NCI-H187 treated with DMSO at 0.1 percent for 48 hours (cell line): ENCODE measurements at places on chromosomes 3 and 15.

DNA sequence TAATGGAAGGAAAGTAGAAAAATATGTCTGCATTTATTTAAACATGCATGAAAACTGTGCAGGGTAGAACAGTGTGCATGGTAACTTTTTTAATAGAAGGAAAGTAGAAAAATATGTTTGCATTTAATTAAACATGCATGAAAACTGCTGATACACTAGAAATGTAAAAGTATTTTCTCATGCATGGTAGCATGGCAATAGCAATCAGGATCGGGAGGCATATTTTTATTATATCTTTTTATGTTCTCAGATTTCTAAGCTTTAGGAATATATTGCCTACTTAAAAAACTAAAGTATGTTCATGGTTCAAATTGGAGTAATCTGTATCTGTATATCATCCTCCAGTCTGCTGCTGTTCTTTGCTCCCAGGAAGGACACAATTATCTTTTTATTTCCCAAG, 1468.9 kb upstream of the GBE1 start:
- no peak for DNase-seq

GRCh38 chr15:82272154-82272553, 9.5 kb downstream of the SAXO2 start:
- DNase-seq = no peak

DNA sequence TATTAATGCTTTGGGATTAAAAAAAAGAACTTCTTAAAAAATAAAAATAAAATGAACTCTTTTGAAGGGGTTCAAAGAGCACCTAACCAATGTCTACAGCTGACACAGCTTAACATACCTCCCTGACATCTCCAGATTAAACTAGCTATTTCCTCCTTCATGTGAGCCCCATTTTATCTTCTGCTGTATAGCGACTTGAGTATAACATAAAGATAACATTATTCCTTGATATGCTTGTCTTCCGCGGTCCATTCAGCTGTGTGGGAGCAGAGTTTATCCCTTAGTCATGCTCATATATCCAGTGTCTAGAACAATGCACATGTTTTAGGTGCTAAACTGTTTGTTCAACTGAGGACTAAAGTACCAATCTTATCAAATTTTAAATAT, 7.8 kb upstream of the CHRM5 start:
- DNase-seq = no peak

GRCh38 chr3:65953881-65954733, 84.6 kb downstream of the MAGI1 start:
- no peak for DNase-seq

GRCh38 chr3:76293856-76294255, 508.5 kb upstream of the ZNF717 start:
- no peak for DNase-seq

DNA sequence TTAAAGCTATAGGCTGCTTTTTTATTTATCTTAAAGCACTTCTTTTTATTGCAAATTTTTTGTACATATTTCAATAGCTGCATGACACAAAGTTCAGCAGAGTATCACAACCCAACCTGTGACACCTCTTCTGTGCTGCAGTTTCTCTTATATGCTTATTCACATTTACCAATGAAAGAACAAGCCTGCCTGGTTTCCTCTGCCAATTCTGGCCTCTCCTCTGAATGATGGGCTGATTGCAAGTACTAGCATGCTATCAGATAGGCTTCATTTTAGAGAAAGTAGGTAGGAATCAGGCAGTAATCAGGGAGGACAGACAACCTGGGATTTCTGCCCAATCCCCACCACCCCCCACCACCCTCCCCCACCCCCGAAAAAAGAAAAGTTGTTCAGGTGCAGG, 26.6 kb downstream of the ACKR4 start:
- no peak for DNase-seq

DNA sequence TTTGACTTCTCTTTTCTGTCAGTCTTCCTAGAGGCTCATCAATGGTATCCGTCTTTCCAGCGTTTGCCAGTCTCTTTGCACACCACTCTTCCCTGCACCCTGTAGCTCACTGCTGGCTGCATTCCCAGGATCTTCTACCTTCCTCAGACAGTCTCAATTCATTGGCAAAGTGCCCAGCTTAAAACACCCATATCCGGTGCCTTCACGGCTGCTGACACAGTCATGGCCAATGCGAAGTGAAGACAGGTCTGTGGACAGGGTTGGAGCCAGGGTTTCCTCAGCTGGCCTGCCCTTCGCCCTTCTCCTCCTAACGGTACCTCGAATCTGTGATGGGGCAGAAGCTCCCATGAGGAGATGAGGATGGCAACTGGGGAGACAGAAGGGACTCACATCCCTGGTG, 36.1 kb downstream of the PTH1R start:
- DNase-seq = no peak

GRCh38 chr15:39022532-39023305, 458.1 kb upstream of the RASGRP1 start:
- DNase-seq = no peak

GRCh38 chr15:41915255-41915994, 21.6 kb upstream of the SPTBN5 start:
- no peak for DNase-seq

- DNase-seq = no peak
These were observed 559.3 kb downstream of the MECOM start for GRCh38 chr3:169103951-169104941.

DNA sequence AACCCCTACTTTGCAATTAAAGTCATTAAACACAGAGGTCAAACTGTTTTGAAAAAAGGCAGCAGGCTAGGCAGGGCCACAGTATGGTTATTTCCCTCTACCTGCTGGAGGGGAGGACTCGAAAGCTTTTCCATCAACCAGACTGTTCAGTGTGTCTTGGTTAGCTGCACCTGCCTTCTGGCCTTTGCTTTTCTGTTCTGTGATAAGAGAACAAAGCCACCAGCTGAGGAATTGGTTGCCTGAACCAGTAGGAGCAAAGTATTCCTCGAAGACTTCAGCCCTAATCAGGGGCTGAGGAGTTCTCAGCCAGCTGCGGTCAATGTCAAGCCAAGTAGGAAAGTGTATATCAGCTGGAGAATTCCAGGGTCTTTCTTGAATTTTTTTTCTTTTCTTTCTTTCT, 132.5 kb downstream of the SOX2 start:
- no peak for DNase-seq

- no peak for DNase-seq
These were observed 700 bp upstream of the BLM start for GRCh38 chr15:90716317-90716975.

- DNase-seq = no peak
These were observed 48.6 kb downstream of the MCCC1 start for GRCh38 chr3:183050706-183051105.

GRCh38 chr3:159131376-159131775, 329.5 kb downstream of the MFSD1 start:
- no peak for DNase-seq

DNA sequence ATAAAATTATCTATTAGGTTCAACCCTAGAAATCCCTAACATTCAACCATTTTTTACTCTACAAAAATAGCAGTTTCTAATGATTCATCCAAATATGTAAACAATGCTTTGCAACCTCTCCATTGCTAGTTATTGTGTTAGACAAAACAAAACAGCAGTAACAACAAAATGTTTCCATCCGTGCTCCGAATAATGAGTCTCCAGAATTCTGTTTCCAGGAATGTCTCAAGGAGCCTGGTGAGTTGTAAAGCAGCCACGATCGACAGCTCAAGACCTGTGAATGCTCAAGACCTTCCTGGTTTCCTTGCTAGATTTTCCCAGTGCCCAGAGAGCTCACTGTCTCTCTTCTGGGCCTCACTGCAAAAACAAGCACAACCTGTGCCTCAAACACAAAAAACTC, 49.9 kb downstream of the CHRD start:
- no peak for DNase-seq

DNA sequence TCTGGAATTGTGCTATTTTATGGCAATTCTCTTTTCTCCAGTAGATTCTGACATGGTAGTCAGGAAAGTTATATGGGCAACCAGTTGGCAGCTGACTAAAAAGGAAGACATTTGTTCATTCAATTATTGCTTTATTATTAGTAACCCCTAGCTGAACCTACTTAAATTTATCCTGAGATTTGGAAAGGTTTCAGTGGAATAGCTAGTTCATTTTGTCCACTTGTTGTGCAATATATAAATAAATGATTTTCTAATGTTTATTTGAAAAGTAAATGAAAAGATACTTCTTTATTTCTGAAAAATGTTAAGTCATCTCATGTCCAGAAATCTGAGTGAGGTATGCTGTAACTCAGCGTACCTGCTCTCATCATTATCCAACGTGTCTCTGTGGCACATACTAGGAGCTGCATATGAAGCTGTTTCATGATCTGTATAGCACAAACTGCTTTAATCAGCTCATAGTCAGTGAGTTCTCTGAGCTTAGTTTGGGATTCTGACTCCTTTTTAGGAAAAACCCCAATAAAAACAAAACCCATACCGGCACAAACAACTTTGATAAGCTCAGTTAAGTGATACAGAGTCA, 35.9 kb downstream of the RARB start:
- no peak for DNase-seq
